ENCODE measurements at places on chromosomes 5 and 9.
A peak's percentile ranks its signal among the peaks of the same experiment; 100 is the strongest.

DNA sequence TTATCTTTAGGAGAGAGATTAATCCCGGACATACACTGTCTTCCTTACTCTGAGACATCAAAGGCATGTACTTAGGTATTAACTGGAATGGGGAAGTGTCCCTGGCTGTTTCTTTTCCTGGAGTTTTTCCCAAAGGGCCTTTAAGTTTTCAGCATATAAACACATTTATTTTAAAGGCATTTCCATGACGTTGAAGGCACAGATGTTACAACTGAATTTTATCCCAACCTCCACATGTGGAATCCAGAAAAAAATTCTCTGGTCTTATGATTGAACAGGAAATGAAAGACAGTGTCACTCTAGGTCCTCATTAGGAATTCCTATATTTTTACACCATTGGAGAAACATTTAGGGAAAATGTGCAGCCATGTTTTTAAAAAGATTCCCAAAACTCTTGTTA is 41.6 kb upstream of the SHOC1 start:
- DNase-seq, result no peak

DNA sequence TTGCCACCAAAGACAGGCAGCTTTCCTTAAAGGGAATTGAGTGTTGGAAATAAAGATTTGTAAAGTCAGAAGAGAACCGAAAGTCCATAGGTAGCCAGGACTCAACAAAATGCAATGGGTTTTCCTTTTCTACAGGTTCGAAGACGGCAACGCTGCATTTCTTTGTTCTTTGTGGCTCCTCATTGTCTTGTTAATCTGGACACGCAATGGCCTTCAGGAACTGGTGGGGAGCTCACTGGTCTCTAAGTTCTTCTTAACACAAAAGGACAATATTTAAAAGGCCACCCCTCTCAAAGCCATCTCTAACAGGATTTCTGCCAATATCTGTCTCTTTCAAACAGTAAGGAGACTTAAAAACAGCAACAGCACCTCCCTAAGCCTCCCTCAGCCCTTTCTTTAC is 170.6 kb downstream of the RMI1 start:
- DNase-seq, result no peak

DNA sequence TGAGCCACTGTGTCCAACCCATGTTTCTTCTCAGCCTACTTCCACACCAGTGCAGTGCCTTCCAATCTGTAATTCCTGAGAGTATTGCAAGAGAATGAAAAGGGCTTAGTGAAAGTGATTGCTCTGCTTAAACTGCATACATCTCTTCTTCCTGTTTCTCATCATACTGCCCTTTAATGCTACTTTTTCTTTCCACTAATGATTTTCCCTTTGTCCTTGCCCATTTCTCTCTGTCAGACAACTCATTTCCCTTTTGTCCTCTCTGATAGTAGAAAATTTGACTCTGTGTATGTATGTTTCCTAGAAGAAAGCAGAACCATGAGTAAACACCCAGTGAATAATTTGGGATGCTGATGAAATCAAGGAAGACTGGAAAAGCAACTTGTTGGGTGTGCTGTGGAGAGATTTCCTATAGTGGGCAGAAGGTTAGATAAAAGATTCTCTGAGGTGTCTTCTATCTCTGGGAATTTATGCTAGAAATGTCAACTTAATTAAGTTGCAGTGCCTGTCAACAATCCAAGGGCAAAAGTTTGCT is 102.2 kb upstream of the CHD1 start:
- no peak for DNase-seq

GRCh38 chr5:67089200-67089725 is 107.3 kb downstream of the CD180 start:
- no peak for DNase-seq

- DNase-seq, result no peak
These were observed 4.2 kb downstream of the ABCA1 start for GRCh38 chr9:104923740-104924139.

- peak; percentile 61 for DNase-seq
These were observed 6.2 kb upstream of the DNAJC18 start for GRCh38 chr5:139445325-139446170.

- peak; percentile 2 for DNase-seq
These were observed 204.9 kb downstream of the CHSY3 start for GRCh38 chr5:130109152-130109551.
